ENCODE measurements at places on chromosomes 1 and 21.

GRCh38 chr1:48661726-48662463, 114.8 kb downstream of the BEND5 start:
- no peak for DNase-seq

GRCh38 chr1:9385801-9386573, 93.3 kb downstream of the SPSB1 start:
- no peak for DNase-seq

- no peak for DNase-seq
These were observed 4.1 kb upstream of the TMEM81 start for GRCh38 chr1:205088341-205088740.

- no peak for DNase-seq
These were observed 15.4 kb upstream of the EPS15 start for GRCh38 chr1:51534447-51534846.

DNA sequence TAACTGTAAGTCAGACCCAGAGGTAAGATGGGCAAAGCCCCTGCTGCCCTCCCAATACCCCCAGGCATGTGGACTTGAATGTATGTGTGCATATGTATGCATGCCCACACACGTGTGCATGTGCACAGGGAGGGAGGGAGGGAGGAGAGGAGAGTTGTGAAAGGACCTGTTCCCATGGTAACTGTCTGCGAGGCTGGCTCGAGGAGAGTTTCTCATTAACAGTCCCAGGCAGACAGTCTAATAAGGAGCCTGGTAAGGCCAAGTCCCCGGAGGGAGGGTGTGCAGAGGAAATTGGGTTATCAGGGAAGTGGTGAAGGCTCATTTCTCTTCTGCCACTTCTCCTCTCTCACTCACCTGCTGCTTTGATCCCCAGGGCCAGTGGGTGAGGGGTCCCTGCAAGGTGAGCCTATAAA, 74.9 kb downstream of the NFASC start:
- no peak for DNase-seq

DNA sequence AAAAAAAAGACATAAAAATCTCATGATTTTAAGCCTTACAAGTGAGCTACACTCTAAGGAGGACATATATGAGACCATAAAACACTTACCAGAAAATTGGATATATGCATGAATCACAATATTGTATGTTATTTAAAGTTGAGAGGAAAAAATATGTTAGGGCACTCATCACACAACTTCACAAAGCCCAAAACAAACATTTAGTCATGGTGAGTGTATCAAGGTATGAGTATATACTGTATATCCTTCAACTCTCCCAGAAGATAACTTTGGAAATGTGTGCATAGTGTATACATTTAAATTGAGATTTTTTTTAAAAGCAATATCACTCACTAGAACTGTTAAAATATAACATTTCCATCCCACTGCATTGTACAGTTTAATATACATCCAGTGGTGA, 259.3 kb downstream of the SRGAP2C start:
- no peak for DNase-seq

DNA sequence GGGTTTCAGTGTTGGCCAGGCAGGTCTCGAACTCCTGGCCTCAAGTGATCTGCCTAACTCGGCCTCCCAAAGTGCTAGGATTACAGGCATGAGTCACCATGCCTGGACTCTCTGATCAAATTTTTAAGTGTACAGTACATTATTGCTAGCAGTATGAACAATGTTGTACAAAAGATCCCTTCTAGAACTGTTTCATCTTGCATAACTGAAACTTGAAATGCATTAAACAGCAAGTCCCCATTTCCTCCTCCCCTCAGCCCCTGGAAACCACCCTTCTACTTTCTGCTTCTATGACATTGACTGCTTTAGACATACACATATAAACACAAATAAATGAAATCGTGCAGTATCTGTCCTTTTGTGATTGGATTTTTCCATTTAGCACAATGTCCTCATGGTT, 463.4 kb downstream of the PTPRC start:
- no peak for DNase-seq

DNA sequence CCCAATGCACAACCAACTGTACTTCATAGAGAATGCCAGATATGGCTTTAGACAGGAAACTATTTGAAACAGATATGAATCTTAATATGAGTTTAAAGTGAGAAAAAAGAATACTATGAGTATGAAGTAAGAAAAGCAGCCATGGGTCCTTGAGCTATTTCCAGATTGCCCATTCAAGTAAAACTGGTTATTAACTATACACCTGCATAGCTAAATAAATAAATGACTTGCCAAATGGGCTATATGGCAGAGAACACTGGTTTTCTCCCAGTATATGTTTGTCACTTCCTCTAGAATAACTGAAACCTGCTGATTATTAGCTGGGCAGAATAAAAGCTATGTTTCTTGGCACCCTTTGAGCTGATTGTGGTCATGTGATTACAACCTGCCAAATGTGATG, 17.0 kb upstream of the CD1C start:
- no peak for DNase-seq

- DNase-seq, result no peak
These were observed 12.7 kb downstream of the TMCO4 start for GRCh38 chr1:19786988-19787423.

DNA sequence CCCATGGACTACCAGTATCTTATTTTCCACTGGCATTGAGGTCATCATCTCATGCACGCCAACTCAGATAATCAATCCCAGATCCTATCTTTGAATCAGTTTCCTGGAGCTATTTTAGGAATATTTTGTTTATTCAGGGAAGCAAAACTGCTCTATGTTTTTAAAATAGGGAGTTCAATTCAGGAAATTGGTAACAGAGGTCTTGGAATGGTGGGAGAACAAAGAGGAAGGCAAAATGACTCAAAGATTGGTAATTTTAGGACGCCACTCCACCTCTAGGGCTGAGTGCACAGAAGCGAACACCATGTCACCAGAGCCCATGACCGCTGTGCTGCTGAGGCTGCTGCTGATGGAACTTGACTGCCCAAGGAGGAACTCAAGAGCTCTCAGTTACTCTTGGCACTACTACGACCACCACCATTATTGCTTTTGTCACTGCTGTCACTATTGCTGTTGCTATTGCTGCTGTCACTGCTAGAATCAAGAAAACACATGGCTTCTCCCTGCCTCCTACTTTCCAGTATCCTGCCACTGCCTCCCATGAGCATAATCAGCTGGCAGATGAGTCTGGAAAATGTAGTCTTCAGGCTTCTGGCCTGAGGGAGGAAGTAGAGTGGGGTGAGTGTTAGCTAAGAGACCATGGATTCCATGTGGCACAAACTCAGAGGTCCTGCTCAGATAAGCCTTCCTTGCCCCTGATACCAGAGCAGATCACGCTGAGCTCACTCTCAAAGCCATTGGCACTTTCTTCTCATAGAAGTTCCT, 71.6 kb upstream of the CNIH3 start:
- DNase-seq, result no peak

DNA sequence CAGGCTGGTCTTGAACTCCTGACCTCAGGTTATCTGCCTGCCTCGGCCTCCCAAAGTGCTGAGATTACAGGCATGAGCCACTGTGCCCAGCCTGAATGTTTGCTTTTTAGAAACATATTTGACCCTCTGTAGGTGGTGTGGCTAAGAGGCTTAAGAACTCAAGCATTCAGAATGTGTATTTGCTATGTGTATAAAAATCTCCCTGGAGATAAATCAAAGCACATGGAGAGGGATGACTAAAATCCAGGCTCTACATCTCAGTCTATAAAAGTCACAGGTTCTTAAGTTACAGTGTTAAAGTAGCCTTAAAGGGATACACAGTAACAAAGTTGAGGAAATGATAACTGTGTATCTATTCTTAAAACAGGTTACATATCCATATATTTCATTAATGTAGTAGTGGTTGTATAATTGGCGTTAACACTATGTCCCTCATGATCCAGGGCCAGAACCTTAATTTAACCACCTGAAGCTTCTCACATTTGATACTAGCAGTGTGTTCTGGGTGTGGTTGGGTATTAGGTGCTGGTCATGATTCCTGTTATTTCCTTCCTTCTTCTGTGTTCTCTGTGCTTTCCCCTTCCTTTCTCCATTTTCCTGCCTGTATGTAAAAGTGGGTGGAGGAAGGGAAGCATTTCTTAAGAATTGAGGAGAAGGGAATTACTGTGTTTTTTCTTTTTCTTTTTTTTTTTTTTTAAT, 16.2 kb downstream of the GIPC2 start:
- DNase-seq, result no peak

- DNase-seq, result no peak
These were observed 153.5 kb upstream of the GALNT2 start for GRCh38 chr1:229913489-229913888.

GRCh38 chr1:66542811-66543767, 9.1 kb downstream of the SGIP1 start:
- no peak for DNase-seq

GRCh38 chr1:14098294-14098913, 398.4 kb downstream of the PRDM2 start:
- no peak for DNase-seq

DNA sequence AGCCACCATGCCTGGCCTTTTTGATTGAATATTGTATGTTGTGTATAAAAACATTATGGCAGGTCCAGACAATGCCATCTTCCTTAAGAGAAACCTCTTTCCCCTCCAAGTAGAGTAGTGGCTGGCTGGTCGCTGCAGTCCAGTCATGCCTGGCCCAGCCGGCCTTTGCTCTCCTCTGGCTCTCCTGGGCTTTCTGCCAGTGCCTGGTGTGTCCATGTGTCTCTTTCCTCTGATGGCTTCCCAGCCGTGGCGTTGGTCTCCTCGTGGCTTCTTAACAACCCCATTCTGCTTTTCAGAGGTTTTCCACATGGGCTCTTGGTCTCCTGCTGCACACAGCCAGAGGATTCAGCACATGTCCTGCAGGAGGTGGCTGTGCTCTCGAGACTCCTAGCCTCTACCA, 58.7 kb downstream of the DIP2A start:
- no peak for DNase-seq

DNA sequence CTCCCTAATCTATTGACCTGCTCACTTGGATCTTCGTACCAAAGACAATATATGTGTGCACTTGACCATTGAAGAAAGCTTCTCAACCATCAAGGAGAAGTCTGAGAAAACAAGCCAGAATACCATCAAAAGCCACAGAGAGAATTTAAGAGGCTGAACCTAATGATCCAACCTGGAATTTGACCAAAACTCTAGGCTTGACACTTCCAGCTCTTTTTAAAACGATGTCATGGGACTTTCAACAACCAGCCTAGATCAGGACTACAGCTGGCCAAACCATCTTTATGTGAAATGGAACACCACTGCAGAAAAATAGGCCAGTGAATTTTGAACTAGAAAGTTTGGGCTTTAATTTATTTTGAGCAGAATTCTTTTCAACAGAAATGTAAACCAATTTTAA, 444.4 kb downstream of the LTN1 start:
- no peak for DNase-seq

GRCh38 chr1:22488319-22488718, 36.7 kb downstream of the ZBTB40 start:
- DNase-seq, result no peak

GRCh38 chr21:17386498-17386897, 126.3 kb upstream of the CXADR start:
- DNase-seq, result no peak

- no peak for DNase-seq
These were observed 53.7 kb upstream of the PLA2G4A start for GRCh38 chr1:186775036-186775435.

DNA sequence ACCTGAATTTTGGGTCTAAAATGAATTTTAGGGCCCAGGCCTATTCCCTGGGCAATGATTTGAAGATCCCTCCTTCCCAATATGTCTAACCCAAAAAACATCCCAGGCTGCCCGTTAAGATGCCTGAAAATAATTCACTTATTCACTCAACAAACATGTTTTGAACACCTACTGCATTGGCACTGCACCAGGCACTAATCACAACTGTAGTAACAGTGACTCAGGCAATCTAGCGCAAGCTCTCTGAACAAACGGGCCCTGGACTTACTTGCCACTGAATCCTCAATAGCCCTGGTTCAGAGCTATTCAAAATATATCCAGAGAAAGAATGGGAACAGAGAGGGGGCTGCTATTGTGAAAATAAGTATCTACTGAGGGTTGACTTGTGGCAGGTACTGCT, 4.2 kb downstream of the CD244 start:
- DNase-seq, result no peak

DNA sequence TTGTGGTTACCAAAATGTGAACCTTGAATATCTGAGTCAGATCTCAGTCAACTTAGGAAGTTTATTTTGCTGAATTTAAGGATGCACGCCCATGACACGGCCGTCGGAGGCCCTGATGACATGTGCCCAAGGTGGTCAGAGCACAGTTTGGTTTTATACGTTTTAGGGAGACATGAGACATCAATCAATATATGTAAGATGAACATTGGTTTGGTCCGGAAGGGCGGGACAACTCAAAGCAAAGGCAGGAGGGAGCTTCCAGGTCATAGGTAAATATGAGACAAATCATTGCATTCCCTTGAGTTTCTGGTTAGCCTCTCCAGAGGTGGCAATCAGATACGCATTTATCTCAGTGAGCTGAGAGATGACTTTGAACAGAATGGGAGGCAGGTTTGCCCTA, 1.0 kb upstream of the PRMT2 start:
- no peak for DNase-seq

GRCh38 chr1:153563991-153564390, 1.7 kb downstream of the S100A2 start:
- DNase-seq, result no peak

GRCh38 chr1:22773981-22774832, 63.6 kb downstream of the EPHB2 start:
- DNase-seq, result no peak

- no peak for DNase-seq
These were observed 18.0 kb downstream of the KIAA0319L start for GRCh38 chr1:35539073-35539823.

GRCh38 chr1:208979776-208980175, 603.7 kb upstream of the CAMK1G start:
- no peak for DNase-seq

GRCh38 chr1:232589111-232589811, 40.7 kb downstream of the SIPA1L2 start:
- no peak for DNase-seq

DNA sequence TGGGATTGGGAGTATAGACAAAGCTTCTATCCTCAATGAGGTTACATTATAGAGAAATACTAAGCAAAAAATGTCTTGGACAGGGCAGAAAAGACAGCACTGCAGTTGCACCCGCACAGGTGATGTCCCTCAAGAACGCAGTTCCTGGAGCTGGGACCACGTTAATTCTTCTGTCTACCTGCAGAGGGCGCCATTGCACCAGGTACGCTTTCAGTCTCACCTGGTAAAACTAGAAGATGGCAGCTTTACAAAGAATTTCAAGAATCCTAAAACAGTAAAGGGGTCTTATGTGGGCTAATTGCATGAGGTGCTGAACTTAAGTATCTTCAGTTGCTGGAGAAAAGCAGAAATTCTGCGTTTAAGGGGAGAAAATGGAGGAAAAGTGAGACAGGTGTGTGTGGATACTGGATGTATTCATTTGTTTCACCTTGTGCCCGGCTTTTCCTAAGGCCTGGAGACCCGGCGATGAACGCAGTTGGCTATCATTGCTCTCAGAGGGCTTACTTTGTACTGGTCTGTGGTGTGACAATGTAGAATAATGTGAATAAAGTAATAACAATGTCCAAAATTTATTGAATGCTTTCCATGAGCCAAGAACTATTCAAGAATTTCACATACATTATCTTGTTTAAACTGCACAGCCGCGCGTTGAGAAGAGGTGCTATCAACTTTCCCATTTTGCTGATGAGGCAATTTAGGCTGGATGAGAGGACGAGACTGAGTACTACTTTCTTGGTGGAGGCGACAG, 276.3 kb upstream of the GREM2 start:
- DNase-seq, result no peak

GRCh38 chr1:211928290-211928801, 97.8 kb upstream of the LPGAT1 start:
- DNase-seq, result no peak
